ENCODE measurements at places on chromosomes 5 and 9.

GRCh38 chr9:16688814-16689213 is 181.7 kb downstream of the BNC2 start:
- DNase-seq = no peak

DNA sequence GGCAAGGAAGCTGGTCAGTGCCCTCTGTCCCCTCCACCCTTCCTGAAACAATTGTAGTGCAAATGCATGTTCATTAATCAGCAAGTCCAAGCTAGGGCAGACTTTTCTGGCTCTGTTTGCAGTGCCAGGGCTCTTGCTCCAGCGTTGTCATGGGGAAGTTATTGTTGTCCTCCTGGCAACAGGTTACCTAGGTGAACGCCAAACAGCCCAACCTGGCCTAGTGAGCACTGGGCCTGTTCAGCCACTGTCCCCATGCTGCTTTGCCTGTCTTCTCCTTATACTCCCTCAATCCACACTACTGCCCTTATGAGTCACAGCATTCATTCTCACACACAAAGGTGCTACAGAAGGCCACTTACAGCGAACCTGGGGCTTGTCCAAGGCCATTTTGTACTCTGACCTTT is 34.5 kb upstream of the GLIS3 start:
- no peak for DNase-seq

- DNase-seq = no peak
Observed at GRCh38 chr5:31854181-31855133, 215.5 kb downstream of the PDZD2 start.

DNA sequence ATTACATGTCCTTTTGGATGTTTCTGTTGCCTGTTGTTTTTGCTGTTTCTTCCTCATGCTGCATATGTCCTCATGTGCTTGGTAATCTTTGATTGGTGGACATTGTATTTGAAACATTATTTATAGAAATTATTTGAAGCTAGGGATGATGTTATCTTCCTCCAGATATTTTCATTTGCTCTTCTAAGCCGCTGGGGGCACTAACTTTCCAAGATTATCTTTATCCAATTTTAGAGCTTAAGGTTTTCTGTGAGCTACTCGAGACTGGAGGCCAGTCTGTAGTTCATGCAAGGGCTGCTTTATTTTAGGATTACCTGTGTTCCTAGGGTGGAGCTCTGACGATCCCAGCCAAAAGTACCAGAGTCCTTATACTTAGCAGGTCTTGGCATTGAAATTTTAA is 40.9 kb downstream of the STX17 start:
- no peak for DNase-seq

GRCh38 chr5:51380603-51381207 is 2.5 kb upstream of the ISL1 start:
- no peak for DNase-seq

- no peak for DNase-seq
Observed at GRCh38 chr9:93218671-93219420, 34.9 kb downstream of the WNK2 start.

GRCh38 chr5:56291661-56292374 is 58.7 kb upstream of the ANKRD55 start:
- no peak for DNase-seq

DNA sequence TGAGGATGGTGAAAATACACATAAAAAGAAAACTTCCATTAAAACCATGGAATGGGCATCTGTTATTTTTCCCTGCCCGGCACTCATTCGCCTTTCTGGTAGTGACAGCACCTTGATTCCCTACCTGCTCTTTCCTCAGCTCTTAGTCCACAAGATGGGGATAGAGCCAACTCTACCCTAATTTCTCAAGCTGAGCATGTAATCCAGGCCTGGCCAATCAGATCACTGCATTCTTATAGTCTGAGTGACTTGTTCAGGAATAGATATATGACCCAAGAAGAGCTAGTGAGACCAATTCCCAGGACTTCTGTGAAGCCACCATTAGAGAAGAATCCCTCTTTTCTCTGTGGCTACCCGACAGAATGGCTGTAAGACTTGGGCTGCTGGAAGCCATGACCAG is 58.1 kb downstream of the TSSK1B start:
- no peak for DNase-seq

DNA sequence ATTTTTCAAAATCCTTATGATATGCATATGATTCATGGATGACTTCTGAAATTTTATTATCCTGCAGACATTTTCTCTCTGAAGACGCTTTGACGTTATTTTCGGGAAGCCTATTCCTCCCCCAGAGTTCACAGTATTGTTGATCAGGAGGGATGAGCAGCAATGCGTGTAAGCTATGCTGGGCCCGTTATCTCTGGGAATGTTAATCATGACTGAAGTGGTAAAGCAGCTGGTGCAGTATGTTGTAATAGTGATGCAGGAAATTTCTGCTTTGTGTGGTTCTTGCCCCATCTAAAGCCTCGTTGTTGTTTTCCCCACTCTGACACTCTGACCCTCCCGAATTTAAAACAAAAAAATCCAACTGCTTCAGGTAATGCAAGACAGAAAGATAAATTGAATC is 1797.8 kb upstream of the WWC1 start:
- no peak for DNase-seq

DNA sequence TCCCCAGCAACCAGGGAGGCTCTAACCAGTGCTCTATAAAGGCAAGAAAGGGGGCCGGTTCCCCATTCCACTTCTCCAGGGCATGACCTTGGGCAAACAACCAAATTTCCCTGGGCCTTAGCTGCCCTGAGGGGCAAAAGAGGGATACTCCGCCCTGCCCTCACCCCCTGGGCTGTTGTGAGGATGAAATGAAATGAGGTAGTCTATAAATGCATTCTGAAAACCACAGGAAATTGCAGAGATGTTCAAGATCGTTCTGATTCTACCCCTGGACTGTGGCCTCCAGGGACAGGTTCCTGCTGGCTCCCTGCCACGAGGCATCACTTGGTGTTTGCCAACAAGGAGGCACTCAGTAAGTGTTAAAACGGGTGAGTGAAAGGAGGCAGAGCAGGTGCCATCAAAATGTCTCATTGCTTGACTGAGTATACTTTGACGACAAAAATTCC is 5.7 kb downstream of the RAPGEF1 start:
- DNase-seq = no peak

GRCh38 chr9:127860779-127861178 is 6.3 kb upstream of the ENG start:
- DNase-seq = no peak

DNA sequence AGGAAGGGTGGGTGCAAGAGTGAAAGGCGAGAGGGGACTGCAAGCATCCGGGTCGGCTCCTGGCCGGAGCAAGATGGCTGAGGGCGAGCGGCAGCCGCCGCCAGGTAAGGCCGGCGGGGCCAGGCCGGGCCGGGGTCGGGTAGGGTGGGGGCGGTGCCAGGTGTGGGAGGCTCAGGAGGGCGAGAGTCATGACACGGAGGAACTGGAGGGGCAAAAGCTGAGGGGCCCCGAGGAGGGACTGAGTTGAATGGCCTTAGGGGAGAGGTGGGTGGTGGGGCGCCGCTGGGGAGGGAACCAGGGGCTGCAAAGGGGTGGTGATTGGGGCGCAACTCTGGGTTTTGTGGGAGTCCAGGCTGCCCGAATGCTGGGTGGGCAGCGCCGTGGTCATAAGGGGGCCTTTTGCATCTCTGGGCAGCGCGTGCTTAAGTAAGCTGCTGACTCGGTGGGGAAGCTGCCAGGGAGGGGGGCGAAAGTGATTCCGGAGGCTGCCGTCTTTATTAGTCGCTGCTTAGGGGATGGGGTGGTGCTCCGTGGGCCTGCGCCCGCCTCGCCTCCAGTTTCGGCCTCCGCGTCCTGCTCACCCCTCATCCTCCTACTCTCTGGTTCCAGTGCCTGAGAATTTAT is 425 bp downstream of the PTPA start:
- no peak for DNase-seq

DNA sequence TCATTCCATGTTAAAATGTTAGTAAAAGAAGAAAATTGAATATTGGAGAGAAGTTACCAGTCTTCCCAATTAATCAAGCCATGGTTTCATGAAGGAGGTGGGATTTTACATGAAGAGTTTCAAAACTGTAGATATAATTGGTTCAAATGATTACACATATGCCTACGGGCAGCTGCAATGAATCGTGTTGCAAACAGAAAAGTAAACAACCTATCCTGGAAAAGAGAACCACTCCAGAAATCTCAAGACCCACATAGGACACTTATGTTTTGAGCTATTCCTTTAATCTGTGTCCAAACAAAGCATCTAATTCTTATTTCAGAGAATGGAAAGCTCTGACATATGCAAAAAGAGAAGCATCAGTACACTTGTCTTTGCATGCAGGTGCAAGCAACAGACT is 340.2 kb downstream of the NDUFS4 start:
- DNase-seq = no peak

GRCh38 chr5:106408141-106408540 is 1262.6 kb downstream of the EFNA5 start:
- no peak for DNase-seq

GRCh38 chr5:141508798-141509611 is 20.1 kb downstream of the PCDHGC5 start:
- no peak for DNase-seq

GRCh38 chr9:80893190-80893589 is 796.2 kb downstream of the TLE1 start:
- no peak for DNase-seq

DNA sequence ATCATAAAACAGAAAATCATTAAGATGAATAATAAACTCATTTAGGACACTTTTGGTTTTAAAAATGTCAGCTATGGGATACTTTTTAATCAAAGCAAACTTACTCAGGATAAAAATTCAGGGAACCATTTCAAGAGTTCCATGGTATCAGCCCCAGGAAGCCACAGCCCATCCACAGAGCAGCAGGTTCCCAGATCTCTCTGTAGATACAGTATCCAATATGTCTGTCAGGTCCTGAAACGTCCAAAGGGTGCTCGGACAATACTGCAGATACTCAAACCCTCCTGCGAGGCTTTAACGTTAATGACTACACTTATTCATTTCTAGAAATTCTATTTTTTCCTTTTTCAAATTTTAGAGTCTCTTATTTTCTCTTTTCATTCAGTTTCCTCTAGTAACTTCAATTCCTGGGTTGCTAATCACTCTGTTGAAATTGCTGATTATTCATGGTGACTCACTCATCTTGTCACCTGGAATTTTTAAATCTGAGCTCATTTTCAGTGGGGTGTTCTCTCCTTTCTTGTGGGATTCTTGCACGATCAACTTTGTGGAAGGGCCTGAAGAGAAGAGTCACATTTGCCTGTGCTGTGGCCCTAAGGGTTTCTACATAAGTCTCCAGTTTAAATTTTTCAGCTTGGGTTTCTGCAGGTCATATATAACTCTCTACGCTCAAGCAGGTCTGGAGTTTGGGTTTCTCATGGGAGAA is 435.8 kb downstream of the CTNND2 start:
- DNase-seq = no peak

- no peak for DNase-seq
Observed at GRCh38 chr5:103894882-103895281, 332.3 kb upstream of the NUDT12 start.

DNA sequence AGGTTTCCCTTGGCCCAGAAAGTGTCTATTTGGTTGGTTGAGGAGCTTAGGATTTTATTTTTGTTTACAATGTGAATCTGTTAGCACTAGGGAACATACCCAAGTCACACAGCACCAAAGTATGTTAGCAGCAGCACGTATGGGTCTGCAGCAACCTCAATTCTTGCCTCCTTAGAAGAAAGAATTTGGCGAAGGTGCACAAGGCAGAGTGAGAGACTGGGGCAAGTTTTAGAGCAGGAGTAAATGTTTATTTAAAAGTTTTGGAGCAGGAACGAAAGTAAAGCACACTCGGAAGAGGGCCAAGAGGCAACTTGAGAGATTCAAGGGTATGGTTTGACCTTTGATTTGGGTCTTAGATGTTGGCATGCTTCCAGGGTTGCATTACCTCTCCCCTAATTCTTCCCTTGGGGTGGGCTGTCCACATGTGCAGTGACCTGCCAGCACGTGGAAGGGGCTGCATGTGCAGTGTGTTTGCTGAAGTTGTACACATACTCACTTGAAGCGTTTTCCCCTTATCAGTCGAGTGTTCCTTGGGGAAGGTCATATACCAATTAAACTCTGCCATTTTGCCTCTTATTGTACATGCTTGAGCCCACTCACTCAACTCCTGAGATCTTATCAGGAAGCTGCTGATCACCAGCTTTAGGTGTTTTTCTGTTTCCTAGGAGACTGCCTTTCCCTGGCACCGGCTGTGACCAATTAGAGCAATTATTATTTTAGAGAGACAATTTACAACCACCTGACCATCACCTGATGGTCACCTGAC is 64.9 kb upstream of the SHC3 start:
- DNase-seq = no peak

- no peak for DNase-seq
Observed at GRCh38 chr5:155128786-155129512, 115.4 kb downstream of the KIF4B start.

GRCh38 chr9:99241106-99241505 is 19.0 kb downstream of the SEC61B start:
- no peak for DNase-seq

DNA sequence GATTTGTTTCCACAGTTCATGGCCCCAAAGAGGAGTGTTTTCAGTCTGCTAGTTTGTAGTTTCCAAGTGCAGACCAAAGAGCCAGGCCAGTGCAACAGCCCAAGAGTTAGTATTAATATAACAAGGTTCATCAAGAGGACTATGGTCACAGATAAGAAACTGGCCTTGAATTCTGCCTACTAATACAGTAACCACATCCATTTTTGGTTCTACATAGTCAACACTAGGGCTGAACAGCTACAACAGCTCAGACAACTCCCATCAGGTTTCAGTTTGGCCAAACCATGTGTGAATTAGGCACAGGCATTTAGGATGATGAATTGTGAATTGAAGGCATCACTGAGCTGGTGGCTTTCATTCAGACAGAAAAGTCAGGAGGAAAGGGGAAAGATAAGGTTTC is 13.8 kb upstream of the UBQLN1 start:
- no peak for DNase-seq

GRCh38 chr5:14581891-14582796 is 552 bp downstream of the OTULINL start:
- peak; percentile 73 for DNase-seq

DNA sequence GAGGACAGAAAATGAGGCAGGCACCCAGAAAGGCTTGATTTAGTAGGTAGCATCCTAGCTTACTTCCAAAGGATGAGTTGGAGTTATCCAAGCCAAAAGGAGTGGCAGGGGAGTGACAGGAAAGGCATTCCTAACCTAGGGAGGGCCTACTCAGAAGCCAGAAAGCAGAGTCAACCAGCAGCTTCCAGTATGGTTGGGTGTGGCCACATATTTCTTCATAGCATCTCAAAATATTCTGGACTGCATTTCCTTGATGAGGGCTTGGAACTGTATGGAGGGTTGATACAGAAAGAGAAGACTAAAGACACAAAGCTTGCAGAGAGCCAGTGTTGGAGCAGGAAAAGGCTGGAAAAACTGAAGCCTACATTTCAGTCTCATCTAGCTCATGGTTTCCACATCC is 656.8 kb upstream of the DMAC1 start:
- no peak for DNase-seq

GRCh38 chr9:73577848-73578247 is 426.2 kb downstream of the ANXA1 start:
- DNase-seq = no peak

DNA sequence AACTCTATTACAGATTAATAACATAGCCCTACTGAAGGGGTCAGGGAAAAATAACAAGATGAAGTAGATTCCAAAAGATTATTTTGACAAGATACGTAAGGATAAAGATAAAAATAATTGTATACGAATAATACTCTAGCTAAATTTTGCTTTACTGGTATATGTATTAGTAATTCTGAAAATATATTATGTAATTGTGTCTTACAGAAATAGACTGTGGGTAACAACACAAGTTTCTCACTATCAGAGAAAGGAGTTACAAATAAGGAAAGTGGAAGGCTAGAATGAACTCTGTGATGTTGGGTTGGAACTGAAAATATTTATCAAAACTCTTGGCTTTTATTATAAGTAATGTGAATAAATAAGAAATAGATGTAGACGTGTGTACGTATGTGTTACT is 26.6 kb upstream of the TUSC1 start:
- no peak for DNase-seq

All from stimulated activated CD8-positive, alpha-beta memory T cell treated with anti-CD3 and anti-CD28 coated beads, Interleukin-7, amount 100 ng/mL, for 1 hour (primary cell).